ENCODE measurements at places on chromosomes 1 and 21.

- DNase-seq: no peak
Observed at GRCh38 chr1:89286549-89287180, 14.0 kb upstream of the GBP5 start.

DNA sequence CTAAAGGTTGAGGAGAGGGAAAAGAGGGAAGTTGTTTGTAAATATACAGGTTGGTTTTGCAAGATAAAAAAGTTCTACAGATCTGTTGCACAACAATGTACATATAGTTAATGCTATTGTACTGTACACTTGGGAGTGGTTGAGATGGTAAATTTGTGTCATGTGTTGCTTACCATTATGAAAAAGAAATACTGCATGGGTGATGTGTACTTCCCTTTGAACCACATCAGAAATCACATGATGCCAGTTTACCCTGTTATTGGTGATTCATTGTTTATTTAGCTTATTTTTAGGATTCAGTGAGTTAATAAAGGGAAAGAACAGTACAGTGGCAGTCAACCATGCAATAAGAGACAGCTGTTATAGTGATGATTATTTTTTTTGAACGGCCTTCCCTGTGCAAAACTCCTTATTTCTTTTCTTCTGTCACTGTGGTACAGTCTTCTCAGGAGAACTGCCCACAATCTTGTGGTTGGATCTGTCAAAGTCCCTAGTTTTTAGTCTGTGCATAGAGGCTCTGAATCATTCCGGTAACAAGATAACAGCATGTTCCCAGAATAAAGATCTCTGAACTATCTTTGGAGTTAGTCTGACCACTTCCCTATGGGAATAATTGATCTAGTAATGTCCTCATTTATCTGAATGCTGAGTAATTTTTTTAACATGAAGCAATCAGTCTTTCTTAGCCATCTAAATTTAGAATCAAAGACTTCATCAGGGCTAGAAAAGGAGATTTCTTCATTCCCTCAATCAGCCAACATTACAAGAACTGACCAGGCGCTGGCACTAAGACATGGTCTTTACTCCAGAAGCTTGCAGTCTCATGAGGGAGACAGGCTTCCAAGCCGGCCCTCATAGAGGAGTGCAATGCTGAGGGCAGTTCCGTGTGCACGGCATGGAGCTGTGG lies 84.2 kb downstream of the SH3GLB1 start:
- DNase-seq: peak; percentile 78

- no peak for DNase-seq
Observed at GRCh38 chr1:151568626-151569088, 28.5 kb downstream of the TUFT1 start.

DNA sequence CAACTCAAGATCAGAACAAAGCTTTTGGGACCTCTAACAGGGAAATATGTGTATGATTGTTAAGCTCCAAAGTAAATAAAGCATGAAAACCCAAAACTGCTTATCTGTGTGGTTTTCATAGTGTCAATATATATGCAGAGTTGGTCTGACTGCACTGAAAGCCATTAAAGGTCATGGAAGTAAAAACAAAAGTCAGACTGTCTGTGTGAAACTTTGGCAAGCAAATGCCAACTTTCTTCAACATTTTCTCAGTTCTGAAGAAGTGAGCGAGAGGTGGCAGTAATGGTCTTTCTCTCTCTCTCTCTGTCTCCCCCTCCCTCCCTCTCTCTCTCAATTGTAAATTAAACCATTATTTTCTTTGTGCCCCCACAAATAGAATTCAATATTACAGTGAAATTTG lies 100.1 kb upstream of the S1PR1 start:
- peak; percentile 53 for DNase-seq

- no peak for DNase-seq
Observed at GRCh38 chr1:22613951-22614350, 22.5 kb upstream of the C1QA start.

DNA sequence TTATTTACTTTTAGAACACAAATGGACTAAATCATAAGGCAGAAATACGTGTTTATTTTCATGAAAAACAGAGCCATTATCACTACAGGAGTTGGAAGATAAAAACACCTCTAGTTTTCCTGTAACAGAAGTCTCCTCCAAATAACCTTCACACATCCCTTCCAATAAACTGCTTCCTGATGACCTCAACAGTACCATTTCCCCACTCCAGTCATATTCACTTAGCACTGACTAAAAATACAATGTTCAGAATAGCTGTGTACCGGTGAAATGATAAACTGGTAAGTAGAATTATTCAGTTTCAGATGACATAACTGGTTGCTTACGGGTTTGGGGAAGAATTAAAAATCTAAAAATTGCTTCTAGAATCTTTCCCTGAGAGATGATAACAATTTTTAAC lies 137.9 kb downstream of the DENND1B start:
- DNase-seq: no peak

DNA sequence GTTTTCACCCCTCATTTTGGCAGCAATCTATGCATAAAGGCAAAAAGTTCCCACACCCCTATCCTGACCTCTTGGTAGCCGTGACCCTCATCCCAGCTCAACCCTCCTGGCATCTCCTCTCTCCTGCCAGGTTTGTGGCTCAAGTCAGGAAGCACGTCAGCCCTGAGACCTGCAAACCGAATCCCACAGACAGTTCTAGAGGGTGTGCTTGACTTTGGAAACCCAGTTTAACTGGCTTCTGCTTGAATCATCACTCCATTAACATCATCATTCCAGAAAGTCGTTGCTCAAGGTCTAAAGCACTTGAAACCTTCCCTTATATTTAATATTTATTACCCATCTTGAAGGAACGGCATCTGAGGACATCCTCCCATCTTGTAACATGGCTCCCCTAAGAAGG lies 133.4 kb upstream of the ERG start:
- DNase-seq: no peak

DNA sequence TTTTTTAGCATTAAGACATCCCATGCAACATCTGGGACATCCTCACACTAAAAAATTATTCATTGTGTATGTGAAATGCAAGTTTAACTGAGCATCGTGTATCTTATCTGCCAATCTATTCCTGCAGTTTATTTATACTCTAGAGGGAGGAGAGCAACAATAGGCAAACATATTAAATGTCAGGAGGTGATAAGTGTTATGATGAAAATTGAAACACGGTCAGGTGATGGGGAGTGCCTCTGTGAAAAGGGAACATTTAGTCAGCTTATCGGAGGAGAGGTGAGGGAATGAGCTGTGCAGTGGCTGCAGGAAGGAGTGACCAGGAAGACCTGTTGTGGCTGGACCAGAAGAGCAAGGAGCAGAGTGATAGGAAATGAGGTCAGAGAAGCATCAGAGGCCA lies 775 bp upstream of the EFCAB14 start:
- DNase-seq: no peak

GRCh38 chr1:16172218-16172830 lies 16.5 kb upstream of the EPHA2 start:
- no peak for DNase-seq

- no peak for DNase-seq
Observed at GRCh38 chr1:110216844-110217444, 6.8 kb downstream of the KCNC4 start.
